Non-pigmented ciliary epithelial cell (primary cell): ENCODE measurements at places on chromosomes 3 and 15.

- DNase-seq: no peak
These were observed 72.8 kb upstream of the AADACL2 start for GRCh38 chr3:151660885-151661284.

- peak; percentile 78 for DNase-seq
These were observed at the start of gene CIB1 for GRCh38 chr15:90233387-90234095. TSS of gene CIB1 (minus strand) at chr15:90233941. CDS start at chr15:90233885, 56 bp downstream.

DNA sequence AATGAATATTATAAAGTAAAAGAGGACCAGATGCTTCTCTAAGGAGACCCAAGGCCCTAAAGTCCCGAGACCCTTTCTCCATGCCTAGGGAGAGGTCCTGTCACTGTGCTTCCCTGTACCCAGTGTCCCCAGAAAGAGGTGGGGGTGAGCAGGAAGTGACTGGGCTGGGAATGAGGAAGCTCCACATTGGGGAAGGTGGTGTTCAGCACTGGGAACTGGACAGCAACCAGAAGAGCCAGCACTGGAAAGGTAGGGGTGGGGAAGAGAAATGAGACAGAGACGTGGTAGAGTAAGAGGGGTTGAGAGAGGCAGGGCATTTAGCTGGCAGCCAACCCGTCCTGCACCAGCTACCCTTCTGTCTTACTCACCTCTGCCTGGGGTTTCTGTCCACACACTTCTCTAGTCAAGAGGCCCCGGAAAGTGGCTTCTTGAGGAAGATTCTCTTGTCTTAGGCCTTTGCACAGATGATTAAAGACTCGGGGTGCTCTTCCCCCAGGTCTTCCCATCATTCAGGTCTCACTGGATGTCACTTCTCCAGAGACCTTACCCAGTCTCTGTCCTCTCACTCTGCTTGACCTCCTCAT is 12.2 kb downstream of the RRP9 start:
- no peak for DNase-seq

DNA sequence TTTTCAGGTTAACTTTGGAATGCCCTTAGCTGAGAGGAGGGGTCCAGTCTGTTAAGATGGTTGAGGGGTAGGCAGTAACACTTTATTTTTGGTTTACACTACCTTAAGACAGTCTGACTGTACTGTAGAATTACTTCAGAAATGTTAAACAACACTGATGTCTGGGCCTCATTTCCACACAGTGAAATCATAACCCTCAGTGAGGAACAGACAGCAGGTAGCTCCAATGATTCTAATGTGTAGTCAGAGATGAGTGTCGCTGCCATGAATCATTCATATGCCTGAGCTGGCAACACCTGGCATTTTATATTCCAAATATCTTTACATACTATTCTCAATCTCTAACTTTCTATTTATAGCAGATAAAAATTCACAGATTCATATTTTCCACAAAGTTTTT is 37.3 kb upstream of the POU1F1 start:
- DNase-seq: no peak

GRCh38 chr3:34174740-34175139 is 376.3 kb downstream of the PDCD6IP start:
- DNase-seq: no peak

- DNase-seq: peak; percentile 89
These were observed 51.2 kb downstream of the CFAP20DC start for GRCh38 chr3:58998476-58999117.

- no peak for DNase-seq
These were observed 94.6 kb downstream of the ITPR1 start for GRCh38 chr3:4587838-4588105.

- DNase-seq: no peak
These were observed 10.7 kb downstream of the IGF1R start for GRCh38 chr15:98658831-98659699.

DNA sequence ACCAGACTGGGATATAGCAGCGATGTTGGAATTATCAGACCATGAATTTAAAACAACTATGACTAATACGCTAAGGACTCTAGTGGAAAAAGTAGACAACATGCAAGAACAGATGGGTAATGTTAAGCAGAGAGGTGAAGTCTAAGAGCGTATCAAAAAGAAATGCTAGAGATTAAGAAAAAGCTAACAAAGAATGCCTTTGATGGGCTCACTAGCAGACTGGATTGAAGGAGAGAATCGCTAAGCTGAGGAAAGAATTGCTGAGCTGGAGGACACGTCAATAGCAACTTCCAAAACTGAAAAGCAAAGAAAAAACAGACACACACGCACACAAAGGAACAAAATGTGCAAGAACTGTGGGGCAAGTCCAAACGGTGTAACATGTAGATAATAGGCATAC is 20.0 kb upstream of the CMTM6 start:
- DNase-seq: peak; percentile 40

- DNase-seq: no peak
These were observed 13.2 kb upstream of the NMB start for GRCh38 chr15:84671211-84671610.

GRCh38 chr15:74300057-74300795 is 64.1 kb downstream of the CCDC33 start:
- DNase-seq: no peak

- DNase-seq: no peak
These were observed 641.1 kb upstream of the BCHE start for GRCh38 chr3:166478356-166478755.
